ENCODE measurements at places on chromosomes 7 and 10.

GRCh38 chr7:706721-707120 is 19.8 kb upstream of the DNAAF5 start:
- no peak for DNase-seq

- DNase-seq: no peak
Measured at GRCh38 chr7:121339082-121339481, 10.3 kb downstream of the WNT16 start.

DNA sequence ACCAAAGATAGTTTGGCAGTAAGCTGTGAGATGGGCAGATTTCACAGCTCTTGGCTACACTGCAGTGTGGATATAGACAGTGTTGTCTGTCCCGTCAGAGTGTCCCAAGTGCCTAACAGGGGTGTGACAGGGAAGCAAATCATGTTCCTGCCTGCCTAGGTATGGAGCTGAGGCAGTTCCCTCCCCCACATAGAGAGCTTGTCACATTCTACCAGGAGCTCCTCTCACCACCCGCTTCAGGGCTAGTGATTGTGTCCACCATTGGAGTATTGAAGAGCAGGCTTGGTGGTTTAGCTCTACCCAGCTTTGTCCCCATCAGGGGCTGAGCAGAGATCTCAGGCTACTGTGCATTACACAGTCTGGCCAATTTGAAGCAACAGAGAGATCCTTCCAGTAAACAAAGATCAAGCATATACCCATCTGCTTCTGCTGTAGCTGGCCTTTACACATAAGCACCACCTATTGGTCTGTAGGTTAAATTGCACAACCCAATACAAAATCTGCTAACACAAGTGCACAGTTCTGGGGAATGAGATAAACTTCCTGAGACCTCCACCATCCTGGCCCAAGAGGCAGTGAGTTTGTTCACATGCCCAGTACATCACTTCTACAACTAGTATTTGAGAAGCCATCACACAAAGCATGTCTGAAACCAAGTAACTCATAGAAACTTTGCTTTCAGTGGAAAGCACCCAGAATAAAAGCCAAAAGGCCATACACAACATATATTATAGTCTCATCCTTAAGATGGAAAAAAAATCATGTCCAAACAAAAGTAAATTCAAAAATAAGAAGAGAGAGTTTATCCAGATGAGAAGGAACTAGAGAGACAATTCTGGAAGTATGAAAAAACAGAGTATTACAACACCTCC is 67.3 kb downstream of the GLCCI1 start:
- peak; percentile 16 for DNase-seq

DNA sequence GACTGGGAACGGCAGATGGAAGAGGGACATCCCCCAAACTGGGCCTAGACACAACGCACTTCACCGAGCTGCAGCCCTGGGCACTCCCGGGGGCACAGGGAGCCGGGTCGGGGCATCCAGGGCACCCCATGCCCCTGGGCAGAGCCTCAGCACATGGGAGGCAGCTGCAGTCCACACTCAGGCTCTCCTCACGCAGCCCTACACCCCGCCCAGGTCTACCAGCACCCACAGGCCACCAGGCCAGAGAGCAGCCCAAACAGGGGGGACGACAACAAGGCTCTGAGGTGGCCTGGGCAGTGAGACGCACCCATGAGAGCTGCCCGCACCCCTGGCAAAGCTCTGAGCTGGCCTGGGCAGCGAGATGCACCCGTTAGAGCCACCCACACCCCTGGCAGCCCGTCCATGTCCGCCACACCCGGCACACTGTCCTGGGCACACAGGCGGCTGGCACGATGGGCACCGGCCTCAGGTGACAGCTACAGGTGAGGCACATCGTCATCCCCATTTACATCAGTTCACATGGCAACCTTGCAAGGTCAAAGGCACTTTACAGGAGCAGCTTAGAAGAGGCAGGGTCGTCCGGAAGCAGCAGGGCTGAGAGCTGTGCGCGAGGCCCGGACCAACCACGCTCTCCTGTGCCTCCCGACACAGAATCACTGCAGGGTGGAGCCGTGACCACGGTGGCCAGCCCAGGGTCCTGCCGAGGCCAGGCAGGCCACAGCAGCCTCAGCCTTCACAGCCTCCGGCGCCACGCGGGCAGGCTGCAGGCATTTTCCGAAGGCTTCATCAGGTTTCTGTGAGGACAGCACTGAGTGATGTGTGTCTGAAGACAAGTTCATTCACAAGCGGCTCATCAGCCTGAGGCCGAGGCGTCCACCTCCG is 228.6 kb downstream of the MAD1L1 start:
- DNase-seq: no peak

DNA sequence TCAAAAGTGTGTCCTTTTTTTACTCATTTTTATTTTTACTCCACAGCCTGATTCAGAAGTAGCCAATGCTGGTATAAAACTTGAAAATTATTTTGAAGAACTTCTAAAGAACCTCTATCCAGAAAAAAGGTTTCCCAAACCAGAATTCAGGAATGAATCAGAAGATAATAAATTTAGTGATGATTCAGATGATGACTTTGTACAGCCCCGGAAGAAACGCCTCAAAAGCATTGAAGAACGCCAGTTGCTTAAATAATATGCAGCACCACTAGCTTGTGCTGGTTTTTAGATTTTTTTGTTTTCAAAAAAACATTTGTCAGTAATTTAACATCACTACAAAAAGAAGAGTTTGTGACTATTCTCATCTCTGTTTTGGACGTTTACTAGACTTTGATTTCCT is 116.5 kb downstream of the SVOPL start:
- DNase-seq: no peak

DNA sequence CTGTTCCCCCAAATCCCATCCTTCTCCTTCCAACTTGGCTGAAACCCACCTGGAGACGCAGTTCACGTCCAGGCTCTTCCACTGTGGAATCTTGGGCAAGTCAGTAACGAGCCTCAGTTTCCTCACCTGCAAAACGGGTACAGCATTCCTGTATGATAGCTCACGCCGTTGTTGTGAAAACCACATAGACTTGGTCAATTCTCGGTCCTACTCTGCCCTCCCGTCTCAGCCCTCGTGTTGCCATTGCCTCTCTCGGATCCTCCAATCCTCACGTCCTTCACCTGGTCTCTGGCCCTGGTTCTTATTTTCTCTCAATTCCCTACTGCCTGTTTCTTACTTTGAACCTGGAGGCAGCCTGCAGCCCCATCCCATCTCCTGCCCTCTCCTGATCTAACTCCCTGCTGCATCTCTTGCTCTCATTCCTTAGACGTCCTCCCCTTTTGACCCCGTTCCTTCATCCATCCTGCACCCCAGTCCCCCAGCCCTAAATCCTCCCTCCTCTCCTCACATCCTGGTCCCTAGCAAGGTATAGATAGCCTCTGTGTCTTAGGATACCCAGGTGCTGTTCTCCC is 2.0 kb upstream of the MUC12 start:
- no peak for DNase-seq

DNA sequence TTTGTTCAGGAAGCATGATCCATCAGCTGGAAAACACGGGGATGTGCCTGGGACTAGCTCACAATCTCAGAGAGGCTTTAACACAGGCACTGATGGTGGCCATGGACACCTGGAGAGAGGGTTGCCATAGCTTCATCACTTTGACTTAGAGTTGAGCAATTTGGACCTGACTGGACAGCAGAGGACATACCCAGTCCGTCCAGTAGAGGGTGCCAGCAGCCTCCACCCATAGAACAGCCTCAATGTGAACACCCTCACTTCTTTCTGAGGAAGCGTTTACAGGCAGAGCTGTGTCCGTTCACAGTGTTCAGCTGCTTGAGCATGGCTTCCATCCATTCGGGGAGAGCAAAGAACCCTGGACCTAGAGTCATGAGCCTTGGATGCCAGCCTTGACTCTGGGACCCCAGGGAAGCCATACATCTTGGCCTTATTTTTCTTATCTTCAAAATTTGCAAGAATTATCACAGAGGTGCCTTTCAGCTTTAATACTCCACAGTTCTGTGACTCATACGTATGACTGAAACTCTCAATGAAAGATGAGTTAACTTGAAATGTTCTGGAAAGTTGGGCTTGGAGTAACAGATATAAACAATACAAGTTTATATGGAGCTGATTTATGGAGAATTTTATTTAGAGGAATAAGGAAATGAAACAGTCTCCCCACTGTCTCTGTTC is 302.9 kb upstream of the PODXL start:
- DNase-seq: peak; percentile 70

GRCh38 chr10:25061711-25062449 is 45.5 kb downstream of the THNSL1 start:
- no peak for DNase-seq

DNA sequence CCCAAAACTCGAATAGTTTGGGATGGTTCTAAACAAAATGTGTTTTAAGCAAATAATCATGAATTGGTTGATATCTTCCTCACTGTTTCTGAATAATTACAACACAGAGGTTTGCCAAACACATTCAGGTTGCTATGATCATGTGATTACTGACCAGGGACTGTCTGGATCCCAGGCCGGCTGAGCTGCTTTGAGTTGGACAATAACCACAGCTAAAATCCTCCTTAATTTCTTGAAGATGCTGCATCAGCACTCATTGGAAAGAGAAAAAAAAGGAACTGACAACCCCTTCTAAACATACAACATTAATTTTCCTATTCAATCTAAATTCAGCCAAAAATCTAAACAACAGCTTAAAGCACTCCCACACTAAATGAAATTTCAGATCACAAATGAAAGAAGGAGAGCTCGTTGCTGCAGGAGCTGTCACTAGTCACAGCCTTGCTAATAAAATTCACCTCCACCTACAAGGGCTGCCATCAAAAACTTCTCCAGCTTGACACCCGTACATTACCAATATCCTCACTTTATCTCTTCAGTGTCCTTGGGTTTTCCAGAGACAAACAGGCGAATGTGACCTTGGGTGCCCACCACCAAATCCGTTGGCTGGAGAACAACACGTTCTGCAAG is 560.2 kb downstream of the KCNMA1 start:
- no peak for DNase-seq

DNA sequence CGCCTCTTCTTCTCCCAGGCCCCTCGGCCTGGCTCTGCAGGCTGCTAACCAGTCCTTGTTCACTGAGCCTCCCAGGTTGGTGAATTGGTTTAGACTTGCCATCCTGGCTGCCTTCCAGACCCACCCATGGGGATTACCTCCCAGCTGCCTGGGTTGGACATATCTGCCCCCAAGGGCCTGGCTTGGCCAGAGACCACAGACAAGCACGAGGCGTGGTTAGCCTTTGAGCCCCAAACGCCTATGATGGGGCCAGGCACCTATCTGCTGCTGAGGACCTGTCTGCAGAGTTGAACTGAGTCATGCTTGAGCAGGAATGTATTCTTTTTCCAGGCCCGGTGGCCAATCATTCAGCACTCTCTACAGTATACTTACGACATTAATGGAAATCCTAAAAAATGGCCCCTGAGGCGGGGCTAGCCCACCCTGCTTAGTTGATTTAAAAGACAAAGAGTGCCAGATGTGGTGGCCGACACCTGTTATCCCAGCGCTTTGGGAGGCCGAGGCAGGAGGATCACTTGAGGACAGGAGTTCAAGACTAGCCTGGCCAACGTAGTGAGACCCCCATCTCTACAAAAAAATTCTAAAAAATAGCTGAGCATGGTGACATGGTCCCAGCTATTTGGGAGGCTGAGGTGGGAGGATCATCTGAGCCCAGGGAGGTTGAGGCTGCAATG is 361.5 kb downstream of the FRMD4A start:
- no peak for DNase-seq

DNA sequence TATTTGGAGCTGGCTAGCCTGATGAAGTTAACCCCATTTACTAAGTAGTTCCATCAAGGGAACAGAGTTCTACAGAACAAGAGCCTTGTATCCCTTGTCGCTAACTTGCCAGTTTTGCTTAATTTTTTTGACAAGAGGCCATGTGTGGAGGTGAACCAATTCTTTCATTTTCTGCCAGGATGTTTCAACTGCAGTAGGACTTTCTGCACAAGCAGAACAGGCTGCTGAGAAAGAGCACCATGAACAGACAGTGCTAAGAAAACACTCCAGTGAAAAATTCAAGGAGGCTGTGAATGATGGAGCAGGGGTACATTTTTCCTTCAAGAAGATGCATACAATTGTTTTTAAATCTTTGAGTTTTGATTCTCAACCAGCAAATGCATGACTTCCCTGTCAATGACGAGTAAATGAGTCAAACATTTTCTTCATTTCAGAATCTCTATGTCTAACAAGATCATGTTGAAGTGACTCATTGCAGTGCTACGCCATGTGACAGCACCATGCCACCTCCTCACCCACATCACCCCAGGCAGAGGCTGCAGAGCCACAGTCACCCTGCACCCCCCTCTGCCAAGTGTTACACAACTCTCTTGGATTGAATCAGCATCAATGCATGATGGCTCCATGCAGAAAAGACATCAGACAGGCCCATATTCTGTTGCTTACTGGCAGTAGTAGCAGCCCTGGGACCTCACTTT is 193.1 kb downstream of the COBL start:
- peak; percentile 95 for DNase-seq

- no peak for DNase-seq
Measured at GRCh38 chr7:1045069-1046063, 1.0 kb downstream of the GPR146 start.

DNA sequence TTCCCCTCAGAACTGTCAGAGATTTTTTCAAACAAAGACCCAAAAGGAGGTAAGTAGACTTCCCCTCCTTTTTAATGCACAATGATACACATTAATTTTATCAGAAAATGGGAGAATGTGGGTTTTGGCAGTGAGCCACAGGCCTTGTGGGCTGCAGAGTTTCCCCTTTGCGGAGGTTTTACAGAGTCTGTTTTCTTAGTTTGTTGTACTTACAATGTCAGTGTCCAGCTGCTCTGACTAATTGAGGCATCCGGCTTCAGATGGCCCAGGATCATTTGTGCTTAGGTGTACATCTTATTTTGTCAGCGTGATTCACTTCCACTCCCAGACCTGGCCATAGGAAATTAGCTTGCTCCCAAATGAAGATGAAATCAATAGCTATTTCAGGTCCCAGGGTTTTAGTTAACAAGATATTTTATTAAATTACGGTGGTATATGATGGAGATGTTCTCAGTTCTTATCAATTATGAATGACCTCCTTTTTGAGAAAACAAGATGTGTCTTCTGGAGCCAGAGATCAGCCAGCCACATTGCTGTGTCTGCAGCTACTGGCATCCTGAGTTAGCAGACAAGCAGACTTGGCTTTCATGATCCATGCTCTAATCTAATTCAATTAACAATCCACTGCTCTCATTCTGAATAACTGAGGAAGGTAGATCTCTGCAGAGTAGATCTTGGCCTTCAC is 1086.6 kb upstream of the SORCS1 start:
- DNase-seq: no peak

Data from foreskin fibroblast (primary cell).